Stimulated activated CD4-positive, alpha-beta T cell treated with anti-CD3 and anti-CD28 coated beads, Interleukin-12 subunit alpha, Interleukin-12 subunit beta, amount 100 ng/mL, for 4 hours (primary cell): ENCODE measurements at places on chromosomes 1 and 21.

DNA sequence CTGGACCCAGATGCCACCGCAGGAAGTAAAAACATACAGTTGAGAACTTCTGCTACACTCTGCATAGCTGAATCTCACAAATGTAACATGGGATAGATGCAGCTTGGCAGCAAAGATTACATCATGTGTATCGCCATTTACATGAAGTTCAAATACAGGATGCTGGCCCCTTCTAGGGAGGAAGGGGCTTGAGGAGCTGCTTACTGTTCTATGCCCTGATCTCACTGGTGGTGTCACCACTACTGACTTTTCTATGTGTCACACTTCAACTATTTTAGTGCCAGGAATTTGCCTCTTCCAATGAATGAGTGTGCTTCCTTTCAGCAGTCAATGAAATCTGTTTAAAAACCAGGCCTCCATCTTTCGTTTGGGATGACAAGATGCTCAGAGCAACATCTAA is 31.1 kb downstream of the MRAP start:
- DNase-seq, result no peak

DNA sequence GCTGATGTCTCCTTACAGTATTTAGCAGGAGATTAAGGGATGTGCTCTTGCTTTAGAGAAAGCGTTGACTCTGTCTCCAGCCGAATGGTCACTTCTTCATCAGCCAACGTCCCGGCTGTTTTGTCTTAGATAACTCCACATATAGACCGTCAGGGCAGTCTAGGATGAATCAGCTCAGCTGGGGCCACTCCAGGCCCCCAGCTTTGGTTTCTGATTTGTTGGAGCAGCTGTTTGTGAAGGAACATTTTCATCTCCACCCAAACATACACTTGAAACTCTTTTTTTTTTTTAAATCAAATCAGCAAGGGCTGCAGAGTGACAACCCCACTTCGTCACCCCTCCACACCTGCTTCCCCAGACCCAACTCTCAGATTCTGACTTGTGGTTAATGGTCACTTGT is 206.1 kb upstream of the GALNT2 start:
- no peak for DNase-seq

- DNase-seq, result no peak
Measured at GRCh38 chr1:30263888-30264671, 459.3 kb downstream of the MATN1 start.

GRCh38 chr1:155976062-155976912 is 2.1 kb downstream of the ARHGEF2 start:
- DNase-seq, result peak; percentile 52

GRCh38 chr1:37764414-37764825 is 500 bp downstream of the EPHA10 start:
- DNase-seq, result peak; percentile 36

DNA sequence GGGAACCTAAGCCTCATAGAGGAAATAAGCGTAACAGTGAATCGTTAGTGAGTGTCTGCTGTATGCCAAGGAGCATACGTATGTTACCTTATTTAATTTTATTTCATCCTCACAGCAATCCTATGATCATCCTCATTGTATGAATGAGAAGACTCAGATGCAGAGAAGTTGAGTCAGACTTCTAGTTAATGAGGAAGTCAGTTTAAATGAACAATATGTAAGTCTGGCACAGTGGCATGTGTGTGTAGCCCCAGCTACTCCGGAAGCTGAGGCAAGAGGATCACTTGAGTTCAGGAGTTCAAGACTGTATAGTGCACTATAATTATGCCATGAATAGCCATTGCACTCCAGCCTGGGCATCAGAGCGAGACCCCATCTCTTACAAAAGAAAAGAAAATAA is 148.0 kb downstream of the ZZZ3 start:
- no peak for DNase-seq

DNA sequence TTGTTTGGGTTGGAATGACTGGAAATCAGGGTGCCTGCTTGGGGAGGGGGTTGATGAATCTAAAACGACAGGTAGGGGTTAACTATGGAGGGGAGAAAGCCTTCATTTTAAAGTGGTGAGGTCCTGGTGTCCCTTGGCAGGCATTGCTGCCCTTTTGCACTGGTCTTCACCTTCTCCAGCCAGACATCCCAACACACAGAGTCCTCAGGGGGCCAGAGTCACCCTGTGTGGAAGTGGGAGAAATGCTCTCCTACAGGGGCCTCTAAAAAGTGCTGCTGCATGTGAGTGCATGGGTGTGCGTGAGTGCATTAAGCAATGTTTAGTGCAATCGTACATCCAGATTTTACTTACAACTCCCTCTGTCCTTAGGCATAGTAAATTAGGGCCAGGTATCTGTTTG is 39.0 kb downstream of the TEX35 start:
- DNase-seq, result no peak

DNA sequence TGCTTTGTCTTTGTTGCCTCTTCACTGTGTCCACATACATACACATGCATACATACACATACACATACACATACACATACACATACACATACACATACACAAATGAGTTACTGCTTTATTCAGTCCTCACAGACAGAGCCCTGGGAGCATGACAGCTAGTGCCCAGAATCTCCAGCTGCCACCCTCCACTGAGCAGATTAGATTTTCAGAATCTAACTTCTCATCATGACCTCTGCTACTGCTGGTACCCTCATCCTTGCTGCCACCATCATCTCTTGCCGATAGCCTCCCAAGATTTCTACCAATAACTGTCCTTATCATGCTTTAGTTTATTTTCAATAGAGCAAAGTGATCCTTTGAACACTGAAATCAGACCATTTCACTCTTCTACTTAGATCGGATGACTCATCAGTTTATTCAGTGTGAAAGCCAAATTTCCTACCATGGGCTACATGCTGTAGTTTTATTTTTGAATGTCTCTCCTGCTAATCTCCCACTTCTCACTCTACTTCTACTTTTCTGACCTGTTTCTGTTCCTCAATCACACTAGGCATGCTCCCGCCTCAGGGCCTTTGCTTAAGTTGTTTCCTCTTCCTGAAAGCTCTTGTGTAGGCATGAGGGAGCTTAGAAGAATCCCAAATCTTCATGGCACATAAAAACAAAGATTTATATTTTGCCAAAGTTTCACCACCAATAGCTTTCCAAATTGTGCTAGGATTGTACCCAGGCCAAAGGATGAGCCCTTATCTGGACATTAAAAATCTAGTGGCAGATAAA is 43.0 kb downstream of the ATP6V1G3 start:
- no peak for DNase-seq

- DNase-seq, result no peak
Measured at GRCh38 chr1:159141584-159142390, 29.6 kb upstream of the CADM3 start.

DNA sequence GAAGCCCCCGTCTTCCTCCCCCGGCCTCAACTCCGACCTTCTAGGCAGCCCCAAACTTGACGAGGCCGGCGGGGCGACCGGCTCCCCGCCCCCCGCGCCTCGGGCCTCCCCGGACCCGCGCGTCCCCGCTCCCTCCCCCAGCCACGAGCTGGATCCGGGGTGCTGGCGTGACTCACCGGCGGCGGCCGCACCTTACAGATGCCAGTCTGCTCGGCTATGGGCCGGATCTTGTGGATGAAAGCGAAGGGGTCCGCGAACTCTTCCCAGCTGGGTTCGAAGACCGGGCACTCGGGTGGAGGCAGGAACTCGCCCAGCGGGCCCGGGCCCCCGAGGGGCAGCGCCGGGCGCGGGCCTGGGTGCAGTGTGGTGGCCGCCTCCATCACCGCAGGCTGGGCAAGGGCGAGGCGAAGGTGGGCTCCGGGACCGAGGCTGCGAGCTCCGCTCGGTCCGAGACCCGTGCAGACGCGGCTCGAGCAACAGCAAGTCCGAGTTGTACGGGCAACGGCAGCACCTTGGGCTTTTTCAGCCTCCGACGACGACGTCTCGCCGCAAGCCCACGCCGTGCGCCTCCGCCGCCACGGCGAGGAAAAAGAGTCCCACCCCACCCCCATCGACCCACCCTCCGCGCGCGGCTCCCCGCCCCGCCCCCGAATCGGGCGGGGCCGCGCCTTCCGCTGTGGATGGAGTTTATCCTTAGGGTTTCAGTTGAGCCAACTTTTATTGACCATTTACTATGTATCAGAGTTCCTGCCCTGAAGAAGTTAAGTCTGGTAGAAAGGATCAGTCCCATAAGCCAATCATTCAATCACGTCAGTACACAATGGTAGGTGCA is at the start of gene KDM5B:
TSS of gene KDM5B (minus strand) at position 496 of the 832 bp plus-strand sequence. CDS start at position 380, 116 bp downstream.
- peak; percentile 67 for DNase-seq

- DNase-seq, result no peak
Measured at GRCh38 chr1:209704584-209704983, at the start of gene HSD11B1. Gene HSD11B1, plus strand, starts transcription at chr1:209704846. Its CDS starts 97 bp downstream, at chr1:209704943.

GRCh38 chr1:65527707-65528503 is 107.4 kb downstream of the LEPR start:
- DNase-seq, result no peak

- peak; percentile 10 for DNase-seq
Measured at GRCh38 chr1:44609412-44609767, 64.9 kb downstream of the TMEM53 start.

GRCh38 chr1:108320849-108321248 is 77.0 kb upstream of the NBPF4 start:
- no peak for DNase-seq

- DNase-seq, result no peak
Measured at GRCh38 chr1:170664093-170664827, at the start of gene PRRX1. Gene PRRX1, plus strand, starts transcription at chr1:170664131. Its CDS starts 88 bp downstream, at chr1:170664219.

DNA sequence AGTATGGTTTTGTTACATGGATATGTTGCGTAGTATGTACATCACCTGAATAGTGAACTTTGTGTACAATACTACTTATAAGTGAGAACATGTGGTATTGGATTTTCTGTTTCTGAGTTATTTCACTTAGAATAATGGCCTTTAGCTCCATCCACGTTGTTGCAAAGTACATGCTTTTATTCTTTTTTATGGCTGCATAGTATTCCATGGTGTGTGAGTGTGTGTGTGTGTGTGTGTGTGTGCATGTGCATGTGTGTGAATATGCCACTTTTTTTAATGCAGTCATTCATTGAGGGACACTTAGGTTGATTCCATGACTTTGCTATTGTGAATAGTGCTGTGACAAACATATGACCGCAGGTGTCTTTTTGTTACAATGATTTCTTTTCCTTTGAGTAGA is 147.8 kb downstream of the LEPR start:
- DNase-seq, result no peak

DNA sequence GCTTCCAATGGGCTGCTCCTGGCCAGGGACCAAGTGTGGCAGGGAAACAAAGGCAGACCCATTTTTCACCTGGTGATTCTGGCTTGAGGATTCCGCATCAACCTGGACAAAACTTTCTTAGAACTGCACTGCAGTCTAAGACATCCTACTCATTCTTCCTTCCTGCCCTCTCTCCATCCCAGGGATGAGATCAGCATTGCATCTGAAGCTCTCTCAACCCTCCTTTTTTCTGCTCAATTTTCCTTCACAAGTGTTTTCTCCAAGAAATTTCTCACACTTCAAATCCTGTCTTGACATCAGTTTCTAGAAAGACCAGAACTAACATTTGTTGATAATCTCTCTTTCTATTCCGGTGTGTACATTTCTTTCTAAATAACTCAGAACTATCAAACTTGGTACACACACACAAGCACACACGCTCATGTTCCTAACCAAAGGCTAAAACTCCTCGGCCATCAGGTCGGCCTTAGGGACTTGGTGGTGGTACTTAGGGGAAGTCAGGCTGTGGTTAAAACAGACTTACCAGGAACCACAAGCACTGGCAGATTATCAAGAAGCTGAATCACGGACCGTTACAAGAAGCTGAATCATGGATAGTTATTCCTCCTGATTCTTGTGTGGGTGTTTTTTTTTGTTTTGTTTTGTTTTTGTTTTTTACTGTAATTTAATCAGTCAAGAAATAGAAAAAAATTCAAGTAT is 21.0 kb upstream of the CXADR start:
- DNase-seq, result no peak

- DNase-seq, result no peak
Measured at GRCh38 chr1:158058237-158058985, 65.0 kb downstream of the KIRREL1 start.

- DNase-seq, result no peak
Measured at GRCh38 chr21:46060596-46061061, 37.3 kb upstream of the COL6A2 start.

- DNase-seq, result no peak
Measured at GRCh38 chr1:246271516-246271915, 235.6 kb downstream of the SMYD3 start.

DNA sequence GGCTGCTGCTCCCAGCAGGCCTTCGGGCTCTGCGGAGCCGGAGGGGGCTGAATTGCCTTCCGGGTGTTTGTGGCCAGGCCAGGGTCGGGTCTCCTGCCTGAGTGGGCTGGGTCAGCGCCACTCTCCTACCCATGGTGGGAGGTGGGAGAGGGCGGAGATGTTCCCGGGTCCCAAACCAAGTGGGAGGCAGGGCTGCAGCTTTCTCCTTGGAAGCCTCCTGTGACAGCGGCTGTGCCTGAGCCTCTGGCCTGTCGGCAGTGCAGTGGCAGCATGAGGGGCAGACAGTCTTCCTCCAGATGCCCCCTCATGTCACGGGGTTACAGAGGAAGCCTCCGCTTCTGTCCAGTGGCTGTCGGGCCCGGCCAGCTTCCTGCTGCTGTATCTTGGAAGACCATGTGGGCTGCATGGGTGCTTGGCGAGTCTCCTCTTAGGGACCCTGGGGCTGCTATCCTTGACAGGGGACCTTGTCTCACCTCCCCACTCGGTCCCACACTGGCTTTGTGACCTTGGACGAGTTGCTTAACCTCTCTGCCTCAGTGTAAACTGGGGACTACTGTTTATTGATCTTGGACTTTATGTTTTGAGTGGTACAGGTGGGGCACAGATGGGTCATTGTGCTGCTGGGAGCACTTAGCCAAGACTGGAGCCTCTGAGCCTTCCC is 4.3 kb downstream of the SKI start:
- no peak for DNase-seq

- no peak for DNase-seq
Measured at GRCh38 chr1:225482421-225482950, 54.6 kb upstream of the LBR start.

DNA sequence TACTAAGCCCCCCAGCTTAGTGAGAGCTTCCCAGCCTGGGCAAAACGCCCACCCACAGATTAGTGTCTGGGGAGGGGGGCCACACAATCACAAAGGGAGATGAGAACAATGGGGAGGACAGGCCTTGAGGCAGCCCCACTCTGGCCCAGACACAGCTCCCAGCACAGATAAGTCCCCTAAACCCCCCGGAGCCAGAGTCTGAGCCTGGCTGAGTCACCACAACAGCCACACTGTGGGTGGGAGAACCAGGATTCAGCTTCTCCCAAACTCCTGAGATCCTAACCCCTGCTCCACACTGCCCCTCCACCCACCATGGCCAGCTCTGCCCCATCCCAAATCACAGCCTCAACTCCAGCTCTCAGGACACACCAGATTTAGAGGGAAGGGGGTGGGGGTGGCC is 4.2 kb downstream of the NECTIN4 start:
- no peak for DNase-seq

GRCh38 chr1:74586253-74586897 is 74.0 kb upstream of the LRRC53 start:
- no peak for DNase-seq

GRCh38 chr1:173210716-173211231 is 3.6 kb upstream of the TNFSF4 start:
- DNase-seq, result no peak

GRCh38 chr1:228933753-228934152 is 198.5 kb downstream of the RHOU start:
- no peak for DNase-seq
